ENCODE measurements at places on chromosomes 2 and 18.
A peak's percentile ranks its signal among the peaks of the same experiment; 100 is the strongest.

- no peak for DNase-seq
Measured at GRCh38 chr2:239605976-239606375, 205.2 kb upstream of the HDAC4 start.

- peak; percentile 48 for DNase-seq
Measured at GRCh38 chr2:171436307-171436706, 2.3 kb downstream of the DCAF17 start.

DNA sequence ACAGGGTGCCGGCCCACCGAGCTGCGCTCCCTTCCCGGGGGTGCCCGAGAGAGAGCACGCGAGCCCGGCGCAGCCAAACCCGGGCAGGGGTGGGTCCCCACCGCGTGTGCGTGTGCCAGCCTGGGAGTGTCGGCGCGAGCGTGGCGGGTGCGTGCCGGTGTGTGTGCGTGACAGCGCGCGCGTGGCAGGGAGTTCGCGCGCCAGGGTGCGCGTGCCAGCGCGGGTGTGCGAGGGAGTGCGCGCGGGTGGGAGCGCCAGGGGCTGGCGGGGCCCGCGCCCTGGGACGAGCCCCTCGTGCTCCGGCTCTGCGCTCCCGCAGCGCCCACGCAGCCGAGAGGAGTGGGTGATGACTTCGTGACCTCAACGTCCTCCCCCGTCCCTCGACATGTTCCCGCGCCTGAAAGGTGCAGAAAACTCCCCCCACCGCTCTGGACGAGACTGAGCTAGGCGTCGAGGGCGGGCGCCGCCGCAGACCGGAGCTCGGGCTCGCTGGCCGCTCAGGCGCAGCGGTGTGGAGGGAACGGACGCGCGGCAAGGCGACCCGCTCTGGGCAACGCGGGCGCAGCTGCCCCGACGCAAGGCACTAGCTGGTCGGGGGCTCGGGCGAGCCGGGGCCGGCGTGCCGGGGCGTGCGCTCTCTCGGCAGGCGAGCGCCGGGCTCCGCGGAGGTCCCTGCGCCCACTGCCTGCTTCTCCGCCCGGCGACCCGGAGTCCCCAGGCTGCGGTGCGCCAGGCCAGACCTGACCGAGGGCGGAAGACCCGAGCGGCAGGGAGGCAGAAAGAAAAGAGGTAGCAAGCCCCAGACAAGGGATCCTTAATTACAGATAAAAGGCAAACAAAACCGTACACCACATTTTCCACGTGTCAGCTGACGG lies 582.8 kb downstream of the ZEB2 start:
- peak; percentile 70 for DNase-seq

GRCh38 chr18:23232331-23232730 lies 97.0 kb downstream of the CABLES1 start:
- DNase-seq = peak; percentile 45

DNA sequence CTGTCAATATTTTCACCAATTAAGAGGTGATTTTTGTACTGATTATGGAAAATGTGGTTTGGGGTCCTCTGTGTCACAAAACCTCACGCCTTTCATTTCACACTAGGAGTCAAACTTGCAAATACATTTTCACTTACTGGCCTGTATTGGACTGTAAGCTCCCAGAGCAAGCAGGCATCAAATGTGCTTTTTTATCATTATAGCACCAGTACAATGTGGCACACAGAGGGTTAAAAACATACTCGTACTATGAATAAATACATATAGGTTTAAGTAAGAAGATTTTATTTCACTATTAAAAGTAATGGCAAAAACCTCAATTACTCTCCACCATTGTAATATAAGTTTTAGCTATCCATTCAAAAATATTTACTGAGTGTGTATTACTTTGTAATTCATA lies 56.7 kb downstream of the ABCB11 start:
- DNase-seq = no peak

DNA sequence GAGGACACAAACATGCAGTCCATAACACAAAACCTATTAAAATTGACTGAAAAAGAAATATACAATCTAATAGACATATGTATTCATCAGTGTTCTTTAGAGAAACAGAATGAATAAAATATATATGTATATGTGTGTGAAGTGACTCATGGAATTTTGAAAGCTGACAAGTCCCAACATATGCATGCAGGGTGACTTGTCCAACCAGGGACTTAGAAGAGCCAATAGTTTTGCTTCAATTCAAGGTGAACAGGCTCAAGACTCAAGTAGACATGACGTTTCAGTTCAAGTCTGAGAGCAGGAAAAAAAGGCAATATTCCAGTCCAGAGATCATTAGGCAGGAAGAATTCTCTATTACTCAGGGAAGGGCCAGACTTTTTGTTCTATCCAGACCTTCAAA lies 271.2 kb upstream of the SETBP1 start:
- no peak for DNase-seq

All from myocyte (in vitro differentiated cells).